Right ventricle myocardium inferior (tissue), 1 donor: ENCODE measurements at places on chromosomes 16 and 17.

GRCh38 chr17:42317266-42317845 is 29.1 kb downstream of the STAT5A start:
- no peak for DNase-seq

- DNase-seq: no peak
Observed at GRCh38 chr16:87125206-87126155, 191.7 kb downstream of the C16orf95 start.

- DNase-seq: no peak
Observed at GRCh38 chr17:12909046-12909445, 108.8 kb downstream of the ELAC2 start.

DNA sequence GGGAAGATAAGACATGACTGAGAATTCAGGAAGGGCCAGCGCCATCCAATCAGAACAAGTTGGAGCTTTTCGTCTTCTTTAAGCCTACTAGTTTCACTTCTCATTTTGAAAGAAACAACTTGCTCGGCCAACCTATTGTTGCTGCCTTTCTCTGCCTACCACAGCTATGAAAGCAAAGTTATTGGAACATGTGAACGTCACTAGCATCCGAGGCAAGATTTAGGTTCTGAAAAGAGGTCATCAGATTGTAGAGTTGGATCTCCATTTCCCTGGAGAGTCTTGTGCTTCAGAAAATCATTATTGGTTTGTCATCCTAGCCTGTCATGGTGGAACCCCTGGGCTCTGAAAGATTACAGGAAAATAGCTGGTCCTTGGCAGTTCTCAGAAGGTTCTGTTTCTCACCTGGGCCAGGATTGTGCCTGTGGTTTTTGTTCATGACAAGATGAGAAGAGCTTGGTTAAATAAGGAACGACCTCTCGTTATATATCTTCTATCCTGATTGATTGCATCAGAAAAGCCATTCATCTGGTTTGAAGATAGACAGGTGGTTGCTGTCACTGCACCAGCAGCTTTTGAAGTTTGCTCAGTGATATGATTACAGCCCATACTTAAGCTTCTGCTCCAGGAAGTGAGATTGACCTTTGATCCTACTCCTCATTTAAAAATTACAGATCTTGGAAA is 25.3 kb downstream of the CDH13 start:
- DNase-seq: no peak

- DNase-seq: peak; percentile 79
Observed at GRCh38 chr16:15704545-15704987, 54.5 kb downstream of the NDE1 start.

DNA sequence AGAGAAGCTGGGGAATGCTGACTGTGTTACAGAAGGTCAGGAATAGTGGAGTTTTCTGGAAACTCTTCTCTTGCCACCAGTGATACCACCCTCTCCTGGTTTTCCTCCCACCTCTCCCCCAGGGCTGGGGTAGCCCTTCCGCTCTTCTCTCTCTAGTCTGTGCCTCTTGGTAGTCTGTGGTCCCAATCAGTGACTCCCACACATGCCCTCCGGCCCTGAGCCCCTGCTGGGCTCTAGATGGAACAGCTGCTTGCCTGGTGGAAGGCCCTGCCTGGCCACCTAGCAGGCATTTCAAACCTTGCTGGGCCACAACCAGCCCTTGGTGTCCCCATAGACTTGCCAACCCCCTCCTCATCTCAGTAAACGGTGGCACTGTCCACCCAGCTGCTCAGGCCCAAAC is 15.2 kb upstream of the MTSS2 start:
- DNase-seq: no peak

DNA sequence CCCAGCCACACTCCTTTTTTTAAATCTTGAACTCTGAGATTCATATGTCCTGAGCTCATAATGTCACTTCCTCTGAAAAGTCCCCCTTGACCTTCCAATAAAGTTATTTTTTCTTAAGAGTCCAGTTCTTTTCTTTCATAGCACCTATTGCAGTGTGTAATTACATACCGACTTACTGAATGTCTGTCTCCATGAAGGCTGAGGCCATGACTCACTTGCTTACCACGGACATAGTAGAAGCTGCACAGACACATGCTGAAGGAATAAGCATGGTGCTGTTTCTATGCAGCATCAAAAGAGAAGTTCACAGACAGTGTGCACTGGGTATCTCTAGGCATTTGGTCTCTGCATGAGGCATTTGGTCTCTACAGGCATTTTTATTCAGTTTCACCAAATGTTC is 77.2 kb downstream of the C17orf67 start:
- DNase-seq: no peak

DNA sequence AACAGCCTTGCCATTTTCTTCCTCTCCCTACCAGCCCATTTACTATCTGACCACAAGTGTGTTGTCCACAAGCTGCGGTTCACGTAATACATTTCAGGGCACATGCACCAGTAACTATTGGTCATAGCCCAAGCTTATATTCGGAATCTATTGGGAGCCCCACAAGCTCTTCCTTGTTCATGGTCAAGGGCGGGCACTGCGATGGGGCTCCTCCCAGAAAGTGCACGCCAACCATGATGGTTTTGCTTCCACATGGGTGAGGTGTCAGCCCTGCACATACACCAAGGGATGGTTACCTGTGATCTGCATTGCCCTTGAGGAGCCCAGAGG is 12.1 kb downstream of the THRA start:
- no peak for DNase-seq

GRCh38 chr17:40582328-40582901 is 17.1 kb upstream of the CCR7 start:
- DNase-seq: peak; percentile 76

DNA sequence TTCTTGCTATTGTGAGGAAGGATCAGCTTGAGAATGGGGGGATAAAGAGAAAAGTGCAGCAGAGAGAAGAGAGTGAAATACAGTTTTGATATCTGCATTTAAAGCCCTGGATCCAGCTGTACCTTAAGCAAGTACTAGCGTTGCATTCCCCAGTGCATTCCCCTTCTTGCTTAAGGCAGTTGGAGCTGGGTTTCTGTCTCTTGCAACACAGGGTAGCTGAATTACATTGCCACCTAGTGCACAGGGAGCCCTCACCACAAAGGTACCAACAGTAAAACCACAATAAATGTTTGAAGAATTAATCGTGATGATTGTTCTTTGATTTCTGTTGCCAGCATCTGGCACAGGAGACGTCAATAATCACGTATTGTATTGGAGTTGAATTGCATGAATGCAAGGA is 588.7 kb downstream of the RBFOX1 start:
- DNase-seq: no peak

- no peak for DNase-seq
Observed at GRCh38 chr17:32992321-32993033, 830 bp downstream of the SPACA3 start.

DNA sequence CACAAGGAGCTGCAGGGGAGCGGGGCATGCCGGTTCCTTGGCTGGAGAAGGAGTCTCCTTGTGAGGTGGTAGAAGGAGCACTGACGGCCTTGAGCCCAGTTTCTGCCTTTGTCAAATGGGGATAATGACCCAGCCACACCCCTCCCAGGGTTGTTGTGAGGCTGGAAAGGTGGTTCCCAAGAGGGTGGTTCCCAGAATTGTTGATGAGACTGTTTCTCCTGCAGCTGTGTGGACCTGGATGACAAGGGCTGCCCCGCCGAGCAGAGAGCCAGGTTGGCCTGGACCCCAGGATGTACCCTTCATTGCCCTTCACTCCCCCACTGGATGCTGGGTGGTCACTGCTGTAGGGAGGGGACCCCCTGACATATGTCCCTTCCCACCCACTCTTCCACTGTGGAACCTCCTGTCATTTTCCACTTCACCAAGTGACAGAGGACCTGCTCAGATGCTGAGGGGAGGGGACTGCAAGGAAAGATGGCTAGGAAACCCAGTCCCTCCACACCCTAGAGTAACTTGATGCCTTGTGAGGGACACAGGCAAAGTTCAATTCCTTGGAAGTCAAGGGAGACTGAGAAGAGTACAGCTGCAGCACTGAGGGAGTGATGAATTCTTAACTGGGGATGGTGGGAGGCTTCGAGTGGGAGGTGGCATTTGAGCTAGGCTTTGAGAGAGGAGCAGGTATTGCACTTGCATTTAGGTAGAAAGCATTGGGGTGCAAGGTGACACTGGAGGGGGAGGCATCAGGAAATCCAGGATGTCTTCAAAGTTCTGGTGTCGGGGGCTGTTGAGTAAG is 10.6 kb downstream of the MIEN1 start:
- no peak for DNase-seq

DNA sequence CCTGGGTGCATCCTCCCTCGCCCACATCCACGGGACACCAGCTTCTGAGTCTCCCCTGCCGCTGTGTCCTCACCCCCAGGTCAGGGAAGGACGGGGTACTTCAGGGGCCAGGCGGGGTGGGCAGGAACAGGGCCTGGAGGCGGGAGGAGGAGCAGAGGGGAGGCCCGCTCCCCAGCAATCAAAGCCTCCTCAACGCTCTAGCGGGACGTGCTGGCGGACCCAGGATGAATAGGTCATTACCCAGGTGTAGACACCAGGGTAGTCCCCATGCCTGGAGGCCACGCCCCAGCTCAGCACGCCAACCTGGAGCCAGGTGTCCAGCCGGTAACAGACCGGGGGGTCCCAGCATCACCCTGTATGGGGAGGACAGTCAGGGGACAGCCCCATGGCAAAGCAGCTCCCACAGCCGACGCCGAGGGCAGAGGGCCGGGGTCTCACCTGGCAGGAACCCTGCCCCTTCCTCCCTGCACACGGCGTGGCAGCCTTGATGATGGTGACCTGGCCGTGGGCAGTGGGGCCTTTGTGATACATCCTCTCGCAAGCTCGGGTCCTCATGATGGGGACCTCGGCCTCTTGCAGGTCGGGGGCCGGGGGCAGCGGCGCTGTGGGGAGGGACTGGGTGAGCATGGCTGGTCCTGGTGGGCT is 24.2 kb downstream of the TPSD1 start:
- DNase-seq: no peak

GRCh38 chr17:52207796-52208195 is 49.3 kb upstream of the CA10 start:
- DNase-seq: no peak

DNA sequence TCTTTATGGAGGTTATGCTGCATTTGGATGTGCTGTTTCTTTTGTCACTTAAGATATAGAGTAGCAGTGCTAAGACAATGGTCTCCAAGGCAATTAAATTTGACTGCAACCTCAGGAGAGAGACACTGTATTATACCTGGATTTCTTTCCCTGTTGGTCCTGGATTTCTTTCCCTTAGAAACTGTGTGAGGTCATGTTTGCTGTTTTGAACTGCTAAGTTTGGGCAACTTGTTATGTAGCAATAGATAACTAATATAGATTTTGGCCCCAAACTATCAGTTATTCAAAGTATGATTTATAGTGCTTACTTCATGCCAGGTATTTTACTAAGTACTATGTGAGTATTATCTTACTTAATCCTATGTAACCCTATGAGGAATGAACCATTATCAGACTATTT is 458.4 kb downstream of the HS3ST3B1 start:
- DNase-seq: no peak

DNA sequence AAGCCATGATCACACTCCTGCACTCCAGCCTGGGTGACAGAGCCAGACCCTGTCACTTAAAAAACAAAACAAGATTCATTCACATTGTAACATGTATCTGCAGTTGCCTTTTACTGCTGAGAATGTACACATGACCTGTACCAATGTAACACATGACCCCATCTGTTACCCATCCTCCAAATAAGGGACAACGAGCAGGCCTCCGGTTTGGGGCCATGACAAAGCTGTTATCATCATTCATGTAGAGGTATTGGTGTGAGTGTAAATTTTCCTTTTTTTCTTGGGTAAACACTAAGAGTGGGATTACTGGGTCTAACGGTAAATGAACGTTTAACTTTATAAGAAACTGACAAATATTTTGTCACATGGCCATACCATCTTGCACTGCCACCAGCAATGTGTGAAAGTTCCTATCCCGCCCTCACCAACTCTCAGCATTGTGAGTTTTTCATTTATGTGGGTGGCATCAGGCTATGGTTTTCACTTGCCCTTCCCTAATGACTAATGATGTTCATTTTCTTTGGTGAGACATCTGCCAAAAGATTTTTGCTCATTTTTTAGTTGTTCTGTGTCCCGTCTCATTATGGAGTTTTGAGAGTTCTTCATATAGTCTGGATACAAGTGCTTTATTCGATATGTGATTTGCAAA is 145.5 kb downstream of the C16orf78 start:
- DNase-seq: no peak

GRCh38 chr16:68226116-68226515 is 9.8 kb downstream of the ESRP2 start:
- no peak for DNase-seq

DNA sequence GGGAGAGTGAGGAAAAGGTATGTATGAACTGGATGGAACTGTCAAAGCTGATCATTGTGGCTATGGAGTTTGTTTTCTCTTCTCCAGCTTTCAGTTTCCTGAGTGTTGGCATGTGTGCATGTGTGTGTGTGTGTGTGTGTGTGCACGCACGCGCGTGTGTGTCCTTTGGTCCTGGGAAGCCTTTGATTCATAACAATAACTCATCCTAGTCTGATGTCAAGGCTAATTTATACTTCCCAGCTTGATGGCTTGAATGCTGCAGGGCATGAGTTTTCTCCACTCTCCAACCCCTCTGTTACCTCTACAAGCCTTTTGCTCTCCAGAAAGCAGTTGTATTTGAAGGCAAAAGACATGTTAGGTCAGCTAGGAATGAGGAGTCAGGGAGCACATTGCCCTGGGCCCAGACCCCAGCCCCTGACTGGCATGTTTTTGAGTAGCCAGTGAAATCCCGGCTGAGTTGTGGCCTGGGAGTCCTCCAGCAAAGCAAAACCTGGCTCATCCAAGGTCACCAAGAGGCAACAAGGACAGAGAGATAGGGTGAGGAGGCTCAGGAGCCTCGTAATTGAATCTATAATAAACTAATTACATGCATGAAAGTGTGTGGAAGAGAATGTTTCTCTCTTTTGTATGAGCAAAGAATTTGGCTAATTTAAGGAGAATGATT is 8.9 kb upstream of the CDC42EP4 start:
- no peak for DNase-seq

- no peak for DNase-seq
Observed at GRCh38 chr16:81321039-81321438, 6.3 kb downstream of the GAN start.

GRCh38 chr17:78497115-78497540 is 80.1 kb downstream of the DNAH17 start:
- DNase-seq: peak; percentile 82

GRCh38 chr17:50170662-50171370 is 5.0 kb downstream of the SGCA start:
- peak; percentile 56 for DNase-seq

DNA sequence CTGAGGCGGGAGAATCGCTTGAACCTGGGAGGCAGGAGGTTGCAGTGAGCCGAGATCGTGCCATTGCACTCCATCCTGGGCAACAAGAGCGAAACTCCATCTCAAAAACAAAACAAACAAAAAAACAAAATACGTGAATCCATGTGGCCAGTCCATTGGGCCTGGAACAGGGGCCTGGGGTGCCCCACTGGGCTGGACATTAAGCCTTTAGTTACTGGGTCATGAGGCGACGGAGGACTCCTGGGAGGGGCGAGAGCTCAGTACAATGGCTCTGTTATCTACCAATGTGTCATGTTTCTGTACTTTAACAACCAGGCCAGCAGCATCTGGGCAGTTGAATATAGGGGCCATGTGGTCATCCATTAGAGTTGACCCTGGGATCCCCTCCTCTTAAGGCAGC is 18.9 kb upstream of the CLEC18A start:
- peak; percentile 51 for DNase-seq

GRCh38 chr16:1917056-1917664 is 1.1 kb downstream of the HS3ST6 start:
- peak; percentile 31 for DNase-seq
